ENCODE measurements at places on chromosomes 1 and 21.

DNA sequence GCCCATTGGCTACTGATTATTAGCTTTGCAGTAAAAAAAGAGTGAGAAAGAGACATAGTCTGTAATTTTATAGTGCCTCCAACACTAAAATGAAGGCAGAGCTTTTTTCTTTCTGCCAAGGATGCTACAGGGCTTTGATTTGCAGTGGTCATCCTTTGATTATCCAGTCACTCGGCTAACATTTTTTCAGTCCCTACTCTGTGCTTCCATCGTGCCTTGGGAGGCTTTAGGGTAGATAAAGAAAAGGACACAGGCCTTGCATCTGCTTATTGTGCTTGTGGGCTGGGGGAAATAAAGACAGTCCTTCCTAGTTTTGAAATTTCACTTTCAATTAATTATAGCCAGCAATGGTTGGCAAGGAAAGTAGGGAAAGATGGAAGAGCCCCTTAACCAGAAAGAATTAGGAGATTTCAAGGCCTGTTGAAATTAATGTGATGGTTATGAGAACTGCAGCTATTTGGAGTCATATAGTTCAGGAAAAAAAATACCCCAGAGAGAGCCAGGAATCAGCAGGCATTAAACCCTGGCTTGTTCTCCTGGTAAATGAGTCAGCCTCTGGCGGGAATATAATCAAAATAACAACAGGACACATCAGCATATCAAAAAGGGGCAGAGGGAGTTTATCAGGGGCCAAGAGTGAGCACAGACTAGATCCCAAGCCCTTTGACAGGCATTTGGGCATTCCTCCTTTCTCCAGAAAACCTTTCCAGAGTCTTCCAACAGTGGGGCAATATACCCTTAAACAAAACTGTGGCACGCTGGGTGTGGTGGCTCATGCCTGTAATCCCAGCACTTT, 27.4 kb downstream of the CACHD1 start:
- DNase-seq: peak; percentile 28

- peak; percentile 15 for DNase-seq
Observed at GRCh38 chr1:88462096-88462487, 222.0 kb upstream of the PKN2 start.

- DNase-seq: peak; percentile 27
Observed at GRCh38 chr1:163076981-163077761, 8.0 kb downstream of the RGS4 start.

GRCh38 chr1:98053471-98054366, 132.9 kb upstream of the DPYD start:
- peak; percentile 66 for DNase-seq

GRCh38 chr1:164821648-164822047, 262.7 kb downstream of the PBX1 start:
- DNase-seq: no peak

GRCh38 chr1:6272452-6272851, 11.6 kb upstream of the GPR153 start:
- DNase-seq: peak; percentile 44

DNA sequence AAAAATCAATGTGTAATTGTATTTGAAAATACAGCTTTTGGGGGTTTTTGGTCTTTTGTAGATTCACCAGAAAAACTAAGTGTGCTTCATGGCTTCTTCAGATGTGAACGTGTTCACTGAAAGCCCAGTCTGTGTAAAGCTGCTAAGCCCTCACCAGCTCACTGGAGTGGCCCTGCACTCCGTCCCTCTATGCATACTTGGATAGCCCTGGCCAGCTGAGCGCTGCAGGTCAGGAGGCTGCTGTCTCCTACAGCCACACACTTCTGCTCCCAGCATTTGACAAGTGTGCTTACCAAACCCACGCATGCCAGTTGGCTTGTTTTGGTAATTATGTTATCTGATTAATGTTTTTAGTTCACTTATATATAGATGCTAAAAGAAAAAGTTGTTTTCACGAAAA, 163.5 kb downstream of the TLR5 start:
- DNase-seq: no peak

- DNase-seq: no peak
Observed at GRCh38 chr1:150022357-150022756, 11.8 kb upstream of the OTUD7B start.
